Vagina (tissue), 2 donors: ENCODE measurements at places on chromosomes 5 and 9.

- H3K36me3 ChIP-seq: no peaks in the 10 kb centered on the region
- no peaks in the 10 kb centered on the region for H3K4me1 ChIP-seq
- no peak overlapping the region for H3K27ac ChIP-seq
- DNase-seq: no peak
- no peaks in the 10 kb centered on the region for H3K27me3 ChIP-seq
- no peak overlapping the region for H3K4me3 ChIP-seq
These were observed 159.0 kb downstream of the TLE1 start for GRCh38 chr9:81530310-81530810.

DNA sequence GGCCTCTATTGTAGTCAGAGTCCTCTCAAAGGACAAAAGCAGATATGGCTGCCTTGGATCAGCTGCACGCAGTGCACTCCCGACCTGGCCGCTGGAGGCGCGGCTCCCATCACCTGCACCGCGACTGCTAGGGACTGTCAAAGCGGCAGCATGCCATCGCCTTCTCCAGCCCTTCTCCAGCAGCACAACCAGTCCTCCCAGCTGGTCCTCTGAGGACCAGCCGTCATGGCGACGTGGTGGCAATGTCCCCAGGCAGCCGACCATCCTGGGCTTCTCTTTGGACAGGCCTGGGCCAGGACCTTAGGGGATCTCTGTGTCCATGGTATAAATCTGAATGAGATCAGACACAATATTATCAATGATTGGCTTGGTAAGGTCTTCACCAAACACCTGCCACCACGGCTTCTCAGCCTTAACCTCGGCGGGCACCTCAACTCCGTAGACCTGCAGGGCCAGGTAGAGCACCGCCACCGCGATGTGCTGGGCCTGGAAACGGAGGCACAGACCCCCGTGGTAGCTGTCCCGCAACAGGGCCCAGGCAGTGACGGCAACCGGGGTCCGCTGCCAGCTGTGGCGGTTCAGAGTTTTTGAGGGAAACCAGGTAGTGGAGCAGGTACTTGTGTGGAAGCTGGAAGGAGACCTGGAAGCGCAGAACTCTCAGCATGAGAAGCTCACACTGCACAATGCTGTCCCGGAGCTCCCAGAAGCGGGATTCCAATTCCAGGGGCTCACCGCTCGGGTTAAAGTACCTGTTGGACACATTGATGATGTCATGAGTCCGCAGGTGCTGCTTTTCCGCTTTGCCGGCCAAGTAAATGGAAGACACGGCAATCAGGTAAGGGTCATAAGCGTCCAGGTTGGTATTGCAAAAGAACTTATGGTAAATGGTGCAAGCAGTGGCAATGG lies 8.5 kb downstream of the DUSP1 start:
- no peak overlapping the region for H3K27ac ChIP-seq
- H3K36me3 ChIP-seq: peaks cover 3% of the 10 kb centered on the region
- no peaks in the 10 kb centered on the region for H3K27me3 ChIP-seq

- no peak for DNase-seq
- H3K4me3 ChIP-seq: no peak overlapping the region
- no peaks in the 10 kb centered on the region for H3K27me3 ChIP-seq
- no peak overlapping the region for H3K27ac ChIP-seq
- no peaks in the 10 kb centered on the region for H3K36me3 ChIP-seq
These were observed 252.2 kb upstream of the PANK3 start for GRCh38 chr5:168831383-168831782.

- peaks cover 17% of the 10 kb centered on the region for H3K4me1 ChIP-seq
- no peaks in the 10 kb centered on the region for H3K27me3 ChIP-seq
- H3K36me3 ChIP-seq: no peaks in the 10 kb centered on the region
- no peak overlapping the region for H3K27ac ChIP-seq
- H3K4me3 ChIP-seq: no peak overlapping the region
These were observed 23.5 kb downstream of the PCSK5 start for GRCh38 chr9:75914002-75914401.

DNA sequence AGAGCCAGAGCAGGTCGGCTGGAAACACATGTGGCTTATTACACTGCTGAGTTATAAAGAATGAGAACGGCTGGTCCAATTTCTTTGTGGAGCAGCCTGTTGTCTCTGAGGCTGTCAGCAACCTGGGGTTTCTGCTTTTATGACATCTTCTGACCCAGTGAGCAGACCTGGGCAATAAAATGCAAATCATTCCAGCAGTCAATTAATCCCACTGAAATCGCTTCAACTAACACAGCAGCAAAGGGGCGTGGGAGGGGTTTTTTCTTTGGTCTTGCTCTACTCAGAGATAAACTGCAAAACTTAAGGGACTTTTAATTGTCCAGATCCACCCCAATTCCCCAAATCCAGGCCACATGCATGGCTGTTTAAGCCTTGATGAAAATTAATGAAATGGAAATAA lies 215.7 kb downstream of the SLIT3 start:
- H3K36me3 ChIP-seq: no peaks in the 10 kb centered on the region
- H3K4me1 ChIP-seq: no peaks in the 10 kb centered on the region
- H3K27me3 ChIP-seq: no peaks in the 10 kb centered on the region
- H3K4me3 ChIP-seq: no peak overlapping the region
- DNase-seq: no peak
- no peak overlapping the region for H3K27ac ChIP-seq

- no peaks in the 10 kb centered on the region for H3K27me3 ChIP-seq
- no peak overlapping the region for H3K27ac ChIP-seq
- DNase-seq: no peak
- H3K36me3 ChIP-seq: no peaks in the 10 kb centered on the region
These were observed 41.4 kb upstream of the FAT2 start for GRCh38 chr5:151632524-151632923.
